ENCODE measurements at places on chromosomes 4 and X.

DNA sequence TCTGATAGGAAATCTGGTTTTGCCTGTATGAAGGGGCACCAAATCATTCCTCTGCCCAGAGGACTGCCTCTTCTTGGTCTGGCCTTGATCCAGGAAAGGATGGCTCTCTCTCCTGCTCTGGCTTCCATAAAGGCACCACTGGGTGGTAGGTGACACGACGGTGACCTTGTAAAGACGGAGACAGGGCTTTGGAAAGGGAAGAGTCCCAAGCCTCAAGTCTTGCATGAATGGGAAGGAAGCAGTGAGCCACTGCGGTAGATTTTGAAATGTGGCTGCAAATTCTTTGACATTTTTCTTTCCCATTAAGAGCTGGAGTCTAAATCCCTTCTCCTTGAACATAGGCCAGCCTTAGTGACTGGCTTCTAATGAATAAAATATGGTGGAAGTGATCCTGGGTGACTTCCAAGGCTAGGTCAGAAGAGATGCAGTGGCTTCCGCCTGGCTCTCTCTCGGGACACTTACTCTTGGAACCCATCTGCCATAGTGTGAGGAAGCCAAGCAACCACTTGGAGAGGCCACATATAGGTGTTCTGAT is 347.4 kb downstream of the BCOR start:
- no peak for DNase-seq

- no peak for DNase-seq
Measured at GRCh38 chr4:40418430-40419230, 83.5 kb downstream of the CHRNA9 start.

- no peak for DNase-seq
Measured at GRCh38 chr4:42280327-42281095, 116.8 kb upstream of the SHISA3 start.

- DNase-seq: no peak
Measured at GRCh38 chr4:85477534-85477933, 2.6 kb downstream of the ARHGAP24 start.

DNA sequence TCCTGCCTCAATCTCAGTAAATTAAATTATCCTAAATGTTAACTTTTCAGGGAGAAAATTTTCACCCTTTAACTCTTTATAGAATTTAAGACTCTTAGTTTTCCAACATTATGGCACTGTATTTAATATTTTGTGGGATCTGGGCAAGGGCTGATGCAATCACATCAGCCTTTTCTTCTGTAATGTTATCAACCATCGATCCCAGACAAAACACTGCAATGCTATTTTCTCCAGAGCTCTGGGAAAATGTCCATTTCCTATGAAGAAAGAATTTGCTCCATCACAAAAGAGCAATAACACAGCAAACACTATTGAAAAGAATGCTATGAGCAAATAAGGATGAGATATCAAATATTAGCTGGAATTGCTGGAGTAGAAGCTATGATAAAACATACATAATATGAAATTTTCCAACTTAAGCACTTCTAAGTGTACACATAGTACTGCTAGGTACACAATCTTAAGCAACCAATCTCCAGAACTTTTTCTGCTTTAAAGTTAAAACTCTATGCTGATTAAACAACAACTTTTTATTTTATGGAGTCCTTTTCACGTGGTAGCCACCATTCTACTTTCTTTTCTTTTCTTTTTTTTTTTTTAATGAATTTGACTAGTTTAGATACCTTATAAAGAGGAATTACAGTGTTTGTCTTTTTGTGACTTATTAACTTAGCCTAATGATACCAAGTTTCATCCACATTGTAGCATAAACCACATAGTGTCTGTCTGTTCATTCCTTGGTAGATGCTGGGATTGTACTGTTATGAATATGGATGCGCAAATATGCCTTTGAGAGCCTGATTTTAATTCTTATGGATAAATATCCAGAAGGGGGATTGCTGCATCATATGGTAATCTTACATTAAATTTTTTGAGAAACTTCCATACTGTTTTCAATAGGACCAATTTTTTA is 43.6 kb downstream of the UGT2A3 start:
- DNase-seq: no peak

GRCh38 chr4:65126200-65126599 is 544.1 kb downstream of the EPHA5 start:
- no peak for DNase-seq

GRCh38 chr4:38334791-38335190 is 329.2 kb upstream of the KLF3 start:
- no peak for DNase-seq

GRCh38 chr4:22754116-22754515 is 61.4 kb downstream of the GBA3 start:
- no peak for DNase-seq

- DNase-seq: no peak
Measured at GRCh38 chrX:125295337-125295736, 24.3 kb upstream of the TEX13C start.

DNA sequence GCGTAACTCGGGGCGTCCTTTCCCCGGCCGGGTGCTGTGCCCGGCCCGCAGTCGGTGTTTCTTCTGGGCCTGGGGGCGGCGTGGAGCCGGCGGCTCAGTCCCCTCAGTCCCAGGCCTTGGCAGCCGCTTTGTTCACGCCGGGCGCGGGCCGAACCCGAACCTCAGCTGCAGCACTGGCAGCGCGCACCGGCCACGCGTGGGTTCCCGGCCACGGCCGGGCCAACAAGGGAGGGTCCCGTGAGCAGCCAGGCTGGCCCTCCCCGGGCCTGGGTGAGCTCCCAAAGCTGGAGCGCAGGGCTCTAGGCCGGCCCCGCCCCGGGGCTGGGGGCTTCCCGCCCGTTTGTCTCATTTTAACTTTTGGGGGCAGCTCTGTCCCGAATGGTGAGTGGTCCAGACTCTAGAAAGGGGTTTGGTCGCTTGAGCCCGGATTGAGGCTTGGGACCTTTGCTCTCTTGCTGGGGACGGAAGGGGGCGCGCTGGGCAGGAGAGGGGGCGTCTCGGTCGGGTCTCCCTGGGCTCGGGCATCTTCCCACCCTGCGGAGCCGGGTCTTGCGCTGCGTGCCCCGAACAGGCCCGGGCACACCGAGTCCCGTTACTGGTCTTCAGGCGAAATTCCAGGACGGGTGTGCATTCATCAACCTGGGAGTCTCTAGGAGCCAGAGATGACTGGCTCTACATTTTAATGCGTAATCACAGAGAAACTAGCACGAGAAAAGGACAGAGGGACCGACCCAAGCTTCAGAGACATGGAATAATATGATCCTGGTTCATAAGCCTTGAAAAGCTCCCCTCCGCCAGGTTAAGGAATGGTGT is 177.1 kb downstream of the CBR4 start:
- DNase-seq: no peak

DNA sequence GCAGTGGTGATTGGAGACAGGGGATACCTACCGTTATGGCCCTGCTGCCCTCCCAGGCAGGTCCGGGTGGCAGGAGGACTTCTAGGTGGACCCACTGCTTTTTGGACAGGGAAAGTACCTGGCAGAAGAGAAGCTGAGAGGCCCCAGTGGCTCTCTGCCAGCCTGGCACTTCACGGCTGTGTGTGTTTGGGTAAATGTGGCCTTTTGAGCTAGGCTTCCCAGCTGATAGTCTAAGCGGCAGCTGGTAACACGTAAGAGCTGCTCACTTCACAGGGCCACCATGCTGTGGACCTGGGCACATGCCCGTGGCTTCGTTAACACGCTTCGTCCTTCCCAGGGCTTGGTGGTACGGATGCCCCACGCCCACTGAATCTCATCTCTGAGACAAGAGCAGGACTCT is 92.0 kb upstream of the CLCN4 start:
- no peak for DNase-seq

GRCh38 chr4:10417740-10418139 is 39.5 kb downstream of the ZNF518B start:
- DNase-seq: no peak

GRCh38 chrX:154596290-154596929 is 11.5 kb downstream of the CTAG1A start:
- DNase-seq: peak; percentile 5

DNA sequence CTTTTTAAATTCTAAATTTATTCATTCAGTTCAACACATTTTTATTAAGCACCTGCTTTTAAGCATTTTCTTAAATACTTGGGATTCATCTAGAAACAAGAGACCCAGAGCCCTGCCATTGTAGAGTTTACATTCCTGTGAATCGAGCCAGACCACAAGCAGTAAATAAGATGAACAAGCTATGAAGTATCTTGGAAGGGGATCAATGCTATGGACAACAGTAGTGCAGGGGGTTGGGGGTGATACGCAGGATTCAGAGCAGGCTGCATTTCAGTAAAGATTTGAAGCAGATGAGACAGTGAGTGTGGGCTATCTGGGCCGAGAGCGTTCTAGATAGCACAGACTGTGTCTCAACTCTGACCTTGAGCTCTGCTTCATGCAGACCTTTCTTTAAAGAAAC is 35.1 kb downstream of the CLDN22 start:
- DNase-seq: no peak

- no peak for DNase-seq
Measured at GRCh38 chr4:26931966-26932365, 71.3 kb downstream of the STIM2 start.

GRCh38 chr4:17063888-17064287 is 165.4 kb upstream of the LDB2 start:
- no peak for DNase-seq

DNA sequence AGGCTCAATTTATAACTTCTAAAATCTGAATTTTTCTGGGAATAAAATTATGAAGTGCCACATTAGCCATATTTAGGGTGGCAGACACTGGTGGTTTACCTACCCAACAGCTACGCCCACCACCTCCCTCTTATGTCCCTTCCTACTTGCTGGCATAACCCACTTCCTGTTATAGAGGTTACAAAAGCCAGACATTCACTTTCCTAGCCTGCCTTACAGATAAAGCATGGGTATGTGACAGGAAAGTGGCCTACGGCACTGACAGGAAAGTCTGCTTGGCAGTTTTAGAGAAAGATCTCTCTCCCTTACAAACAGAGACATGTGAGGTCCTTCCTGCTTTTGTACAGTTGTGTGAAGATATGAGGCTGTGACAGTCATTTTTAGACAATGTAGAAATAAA is 12.4 kb downstream of the DDX53 start:
- DNase-seq: no peak

DNA sequence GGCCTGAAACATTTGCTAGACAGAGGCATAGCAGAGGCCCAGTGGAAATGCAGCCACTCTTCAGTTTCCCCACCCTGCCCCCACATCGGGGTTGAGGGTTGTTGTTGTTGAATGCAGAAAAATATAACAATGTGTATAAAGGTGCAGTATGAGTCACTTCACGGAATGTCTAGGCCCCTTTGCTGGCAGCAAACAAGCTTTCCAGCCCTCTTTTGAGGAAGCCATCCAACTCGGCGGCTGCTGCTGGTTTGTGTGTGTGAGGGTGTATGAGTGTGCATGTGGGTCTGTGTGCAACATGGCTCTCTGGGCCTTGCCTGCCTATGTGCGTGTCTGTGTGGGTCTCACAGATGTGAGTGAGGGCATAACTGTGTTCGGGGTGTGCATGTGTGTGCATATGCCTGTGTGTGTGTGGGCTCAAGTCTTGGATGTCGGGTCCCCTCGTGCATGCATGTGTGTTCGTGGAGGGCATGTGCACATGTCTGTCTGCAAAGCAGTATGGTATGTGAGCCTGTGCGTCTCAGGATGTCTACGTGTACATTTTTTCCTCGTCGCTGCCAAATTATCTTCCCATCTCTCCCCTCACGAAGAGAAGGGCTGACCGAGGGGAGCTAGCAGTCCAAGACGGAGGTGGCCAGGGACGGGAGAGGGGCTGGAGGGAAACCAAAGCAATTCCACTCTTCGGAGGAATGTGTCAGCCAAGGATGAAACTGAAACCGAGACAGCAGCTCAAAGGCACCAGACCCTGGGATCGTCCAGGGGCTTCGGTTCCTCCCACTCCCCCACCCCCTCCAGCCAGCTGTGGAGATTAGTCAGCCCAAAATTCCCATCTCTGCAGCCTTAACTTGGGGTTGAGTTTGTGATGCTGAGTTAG is 8.4 kb upstream of the ELF4 start:
- DNase-seq: peak; percentile 47

- DNase-seq: no peak
Measured at GRCh38 chr4:13920901-13921300, 293.4 kb upstream of the BOD1L1 start.

- no peak for DNase-seq
Measured at GRCh38 chr4:83852085-83852451, 316.2 kb downstream of the GPAT3 start.

DNA sequence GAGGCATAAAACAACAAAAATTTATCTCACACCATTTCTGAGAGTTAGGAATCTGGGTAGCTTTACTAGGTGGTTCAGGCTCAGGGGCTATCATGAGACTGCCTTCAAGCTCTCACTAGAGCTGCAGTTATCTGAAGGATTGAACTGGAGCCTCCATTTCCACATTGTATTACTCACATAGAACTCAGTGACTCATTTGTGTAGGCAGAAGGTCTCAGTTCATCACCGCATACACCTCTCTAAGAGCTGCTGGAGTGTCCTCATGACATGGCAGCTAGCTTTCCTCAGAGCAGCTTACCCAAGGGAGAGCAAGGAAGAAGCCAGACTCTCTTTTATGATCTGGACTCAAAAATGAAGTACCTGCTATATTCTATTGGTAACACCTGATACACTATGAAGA is 389.2 kb downstream of the IQCM start:
- no peak for DNase-seq

DNA sequence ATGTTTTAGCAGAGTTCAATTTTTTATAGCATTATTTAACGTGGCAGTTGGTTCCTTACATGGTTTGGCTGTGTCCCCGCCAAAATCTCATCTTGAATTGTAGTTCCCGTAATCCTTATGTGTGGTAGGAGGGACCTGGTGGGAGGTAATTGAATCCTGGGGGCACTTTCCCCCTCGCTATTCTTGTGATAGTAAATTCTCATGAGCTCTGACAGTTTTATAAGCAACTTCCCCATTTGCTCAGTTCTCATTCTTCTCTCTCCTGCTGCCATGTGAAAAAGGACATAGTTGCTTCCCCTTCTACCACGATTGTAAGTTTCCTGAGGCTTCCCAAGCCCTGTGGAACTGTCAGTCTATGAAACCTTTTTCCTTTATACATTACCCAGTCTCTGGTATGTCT is 329.5 kb downstream of the GRIA2 start:
- DNase-seq: no peak

DNA sequence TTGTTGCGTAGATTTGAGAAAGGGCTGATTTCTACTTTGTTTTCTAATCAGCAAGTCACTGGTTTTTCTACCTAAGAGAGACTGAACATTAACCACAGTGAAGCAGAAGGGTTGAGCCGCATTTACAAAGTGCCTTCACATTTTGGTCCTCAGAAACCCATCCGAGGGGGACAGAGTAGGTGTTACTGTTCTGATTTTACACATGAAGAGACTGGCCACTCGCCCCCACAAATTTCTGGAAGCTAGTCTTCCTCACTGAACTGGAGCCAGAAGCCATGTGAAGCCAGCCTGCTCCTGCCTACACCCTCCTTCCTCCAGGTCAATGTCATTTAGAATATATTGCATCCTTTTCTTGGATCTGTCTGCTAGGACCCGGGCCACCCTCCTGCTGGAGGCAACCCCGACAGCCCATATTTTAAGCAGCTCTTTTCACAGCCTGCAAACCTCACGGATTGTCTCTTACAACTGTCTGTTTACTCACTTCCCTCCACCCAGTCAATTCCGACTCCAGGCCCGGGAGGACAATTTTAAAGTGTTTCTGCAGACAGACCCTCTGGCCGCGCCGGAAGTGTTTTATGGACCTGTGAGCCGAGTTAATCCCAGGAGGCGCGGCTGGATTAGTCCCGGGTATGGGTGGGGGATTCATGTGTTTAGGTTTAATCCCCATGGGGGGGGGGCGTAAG is 73.2 kb upstream of the BCOR start:
- DNase-seq: peak; percentile 41

GRCh38 chrX:134571796-134572195 is 86.5 kb downstream of the PLAC1 start:
- DNase-seq: no peak

Measured in CD4-positive, alpha-beta T cell treated with Interleukin-6 for 4 hours (primary cell).